ENCODE measurements at places on chromosomes 16 and 17.

GRCh38 chr17:10879190-10879836 lies 41.4 kb upstream of the PIRT start:
- no peak for DNase-seq

DNA sequence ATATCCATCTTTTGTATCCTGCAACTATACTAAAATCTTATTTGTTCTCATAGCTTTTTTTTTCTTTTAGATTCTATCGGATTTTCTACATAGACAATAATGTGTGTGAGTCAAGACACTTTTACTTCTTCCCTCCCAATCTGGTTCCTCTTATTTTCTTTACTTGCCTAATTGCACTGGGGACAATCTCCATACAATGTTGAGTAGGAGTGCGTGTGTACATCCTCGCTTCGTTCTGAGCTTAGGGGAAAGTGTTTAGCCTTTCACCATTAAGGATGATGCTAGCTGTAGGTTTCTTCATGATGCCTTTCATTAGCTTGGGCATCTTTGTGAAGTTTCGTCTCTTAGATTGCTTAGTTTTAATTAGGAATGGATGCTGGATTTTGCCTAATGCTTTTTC lies 2.9 kb downstream of the SPATA32 start:
- no peak for DNase-seq

- no peak for DNase-seq
Observed at GRCh38 chr16:69143116-69143515, 10.7 kb downstream of the UTP4 start.

DNA sequence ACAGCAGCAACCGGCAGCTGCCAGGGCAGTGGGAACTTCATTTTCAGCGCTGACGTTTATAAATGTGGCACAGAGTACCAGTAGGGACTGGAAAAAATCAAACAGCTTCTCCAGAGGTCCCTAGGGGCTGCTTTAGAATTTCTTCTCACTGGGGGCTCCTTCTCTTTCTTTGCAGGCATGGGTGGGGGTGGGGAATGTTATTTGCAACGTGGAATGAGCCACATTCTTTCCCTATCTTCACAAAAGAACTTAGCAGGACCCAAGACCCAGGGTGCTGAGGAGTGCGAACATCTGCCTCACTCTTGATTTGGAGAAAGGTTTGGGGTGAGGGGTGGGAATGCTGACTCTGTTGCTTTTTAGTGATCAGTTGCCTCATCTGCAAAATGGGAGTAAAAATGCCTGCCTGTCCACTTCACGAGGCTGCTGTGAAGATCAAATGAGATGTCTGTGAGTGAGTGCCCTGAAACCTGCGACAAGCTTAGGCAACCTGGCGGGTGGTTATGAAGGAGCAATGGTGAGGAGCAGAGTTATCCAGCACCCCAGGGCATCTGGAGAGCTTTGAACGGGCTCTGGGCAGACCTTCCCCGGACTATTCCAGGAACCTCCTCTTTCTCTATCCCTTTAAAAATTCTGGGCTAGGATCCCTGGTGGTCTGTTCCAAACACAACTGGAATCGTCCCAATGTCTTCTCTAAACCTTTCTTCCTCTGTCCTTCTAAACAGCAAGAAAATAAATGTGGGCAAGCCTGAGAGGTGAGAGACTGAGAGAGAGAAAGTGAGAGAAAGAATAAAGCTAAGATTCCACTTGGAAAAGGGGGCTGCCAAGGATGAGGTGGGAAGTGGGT lies 10.7 kb upstream of the PIPOX start:
- DNase-seq = no peak

- DNase-seq = no peak
Observed at GRCh38 chr17:77308861-77309726, 168.3 kb downstream of the SEC14L1 start.

- DNase-seq = no peak
Observed at GRCh38 chr17:74041869-74042640, 161.4 kb upstream of the RPL38 start.

DNA sequence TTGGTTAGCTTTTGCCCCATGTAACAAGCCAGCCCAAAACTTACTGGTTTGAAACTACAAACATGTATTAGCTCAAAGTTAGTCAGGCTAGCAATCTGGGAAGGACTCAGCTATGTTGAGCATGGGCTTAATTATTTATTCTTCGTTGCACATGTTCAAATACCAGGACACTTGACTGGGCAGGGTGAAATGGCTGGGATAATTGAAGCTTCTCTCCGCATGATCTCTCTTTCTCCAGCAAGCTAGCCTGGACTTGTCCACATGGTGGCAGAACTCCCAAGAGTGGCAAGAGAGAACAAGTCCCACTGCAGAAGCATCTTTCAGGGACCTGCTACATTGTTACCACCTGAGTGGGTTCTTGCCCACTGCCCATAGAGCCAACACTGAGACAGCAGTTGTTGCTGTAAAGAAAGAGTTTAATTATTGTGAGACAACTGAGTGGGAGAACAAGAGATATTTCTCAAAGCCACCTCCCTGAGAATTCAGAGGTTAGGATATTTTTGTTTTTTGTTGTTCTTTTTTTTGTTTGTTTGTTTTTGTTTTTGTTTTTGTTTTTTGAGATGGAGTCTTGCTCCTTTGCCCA lies 16.8 kb upstream of the ATF7IP2 start:
- DNase-seq = no peak

DNA sequence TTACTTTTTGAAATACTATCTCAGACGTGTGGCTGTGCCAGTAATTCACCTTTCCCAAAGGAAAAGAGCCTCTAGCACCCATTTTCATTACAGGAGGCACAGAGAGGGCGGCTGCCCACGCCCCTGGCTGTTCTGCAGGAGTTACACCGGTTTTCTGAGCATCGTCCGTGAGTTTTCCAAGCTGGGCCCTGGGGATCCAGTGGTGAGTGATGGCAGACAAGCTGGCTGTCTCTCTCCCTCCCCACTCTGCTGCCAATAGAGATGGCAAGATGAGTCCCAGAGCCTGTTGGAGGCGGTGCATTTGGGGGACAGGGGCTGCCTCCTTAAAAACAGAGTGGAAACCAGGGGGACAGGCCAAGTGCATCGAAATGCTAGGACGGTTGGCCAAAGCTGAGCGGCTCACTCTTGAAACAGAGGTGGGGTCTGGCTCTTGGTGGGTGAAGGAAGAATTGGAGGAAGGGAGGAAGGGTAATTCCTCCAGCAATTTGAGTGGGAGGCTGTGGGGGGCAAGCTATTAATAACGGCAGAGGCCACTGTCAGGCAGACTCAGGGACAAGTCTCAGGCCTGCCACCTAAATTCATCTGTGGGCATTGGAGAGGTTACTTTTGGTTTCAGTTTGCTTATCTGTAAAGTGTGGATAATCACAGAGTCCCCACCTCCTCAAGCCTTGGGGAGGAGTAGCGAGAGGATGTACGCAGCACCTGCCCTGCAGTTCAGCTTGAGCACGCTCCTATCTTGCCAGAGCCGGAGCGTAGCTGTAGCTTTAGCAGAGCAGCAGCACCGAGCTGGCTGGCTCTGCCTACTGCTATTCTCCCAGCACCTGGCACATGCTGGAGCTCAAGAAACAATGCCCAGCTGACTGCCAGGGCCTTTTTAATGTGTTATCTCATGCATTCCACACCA lies 7.5 kb upstream of the NOS2 start:
- no peak for DNase-seq
